NB4 (cell line): ENCODE measurements at places on chromosomes 7 and 10.

GRCh38 chr10:79209831-79210230 lies 137.4 kb upstream of the PPIF start:
- DNase-seq, result no peak

GRCh38 chr7:129356176-129356575 lies 78.1 kb upstream of the STRIP2 start:
- DNase-seq, result no peak

DNA sequence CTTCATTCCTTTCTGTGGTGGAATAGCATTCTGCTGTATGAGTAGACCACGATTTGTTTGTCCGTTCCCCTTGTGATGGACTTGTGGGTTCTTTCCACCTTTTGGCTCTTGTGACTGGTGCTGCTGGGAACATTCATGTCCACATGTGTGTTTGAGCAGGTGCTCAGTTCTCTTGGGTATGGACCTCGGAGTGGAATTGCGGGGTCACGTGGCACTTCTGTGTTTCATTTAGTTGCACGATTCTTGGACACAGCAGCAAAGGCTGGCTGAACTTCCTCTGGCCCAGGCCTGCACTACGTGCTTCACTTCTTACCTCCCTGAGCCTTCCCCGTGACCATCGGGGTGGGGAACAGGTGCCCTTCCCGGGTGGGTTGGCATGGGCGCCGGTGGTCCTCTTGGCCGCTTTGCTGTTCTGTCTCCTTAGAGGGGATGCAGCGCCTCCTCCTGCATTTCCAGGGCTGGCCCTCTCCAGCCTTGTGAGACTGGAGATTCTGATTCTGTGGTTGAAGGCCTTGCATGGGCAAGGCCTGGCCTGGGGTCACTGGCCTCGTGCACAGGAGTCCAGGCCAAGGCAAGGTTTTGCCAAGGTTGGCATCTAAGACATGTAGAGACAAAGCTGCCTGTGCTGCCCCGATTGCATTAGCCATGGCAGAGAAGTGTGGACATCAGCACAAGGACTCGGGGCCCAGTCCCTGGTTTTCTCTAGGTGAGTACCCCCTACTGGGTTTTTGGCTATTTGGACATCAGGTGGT lies 25.1 kb downstream of the DOCK1 start:
- no peak for DNase-seq

DNA sequence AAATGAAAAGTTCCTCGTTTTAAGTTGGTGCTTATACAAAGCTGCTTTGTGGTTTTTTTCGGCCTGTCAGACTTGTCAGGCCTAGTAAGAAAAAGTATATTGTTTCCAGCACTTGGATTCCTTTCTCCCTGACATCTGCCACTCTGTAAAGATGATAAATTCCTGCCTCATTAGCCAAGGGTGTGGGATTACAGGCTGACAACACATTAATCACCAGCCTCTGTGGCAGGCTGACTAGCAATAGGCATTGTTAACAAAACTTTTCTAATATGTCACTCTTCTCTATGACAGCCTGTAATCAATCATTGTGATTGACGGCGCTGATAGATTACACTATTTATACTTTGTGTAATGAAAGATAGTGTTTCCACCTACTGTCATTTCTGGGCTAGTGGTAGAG lies 682.5 kb downstream of the LRMDA start:
- DNase-seq, result no peak

DNA sequence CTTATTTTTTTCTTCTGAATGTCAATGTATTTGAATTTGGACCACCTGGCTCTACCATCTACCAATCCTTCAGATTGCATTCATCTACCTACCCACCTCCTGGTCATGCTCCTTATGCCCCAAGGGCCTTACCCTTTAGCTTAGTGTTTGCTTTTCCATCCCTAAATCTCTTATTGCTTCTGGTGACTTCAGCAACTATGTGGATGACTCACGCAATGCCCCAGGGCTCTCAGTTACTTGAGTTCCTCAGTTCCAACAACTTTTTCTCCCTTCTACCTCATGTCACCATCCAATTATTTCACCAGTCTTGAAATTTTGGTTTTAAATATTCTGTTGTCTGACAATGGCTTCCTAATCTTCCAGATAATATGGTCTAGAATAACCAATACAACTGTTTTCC lies 118.9 kb downstream of the CFAP58 start:
- DNase-seq, result no peak

DNA sequence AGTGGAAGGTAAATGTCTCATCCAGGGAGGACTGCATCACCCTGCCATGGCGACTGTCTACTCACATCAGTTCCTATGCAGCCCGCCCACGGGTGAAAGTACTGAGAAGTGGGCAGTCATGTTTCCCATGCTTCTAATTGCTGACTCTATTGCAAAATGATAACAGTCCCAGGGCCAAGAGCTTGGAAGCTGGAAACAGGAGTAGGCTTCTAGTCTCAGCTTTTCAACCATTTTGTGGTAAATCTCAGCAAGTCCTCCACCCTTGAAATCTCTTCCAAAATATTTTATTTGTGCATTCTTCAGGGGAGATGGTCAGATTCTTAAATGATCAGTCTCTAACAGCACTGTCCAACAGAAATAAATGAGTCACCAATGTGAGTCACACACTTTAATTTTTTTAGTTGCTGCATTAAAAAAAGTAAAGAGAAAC lies 48.1 kb upstream of the TARP start:
- DNase-seq, result peak; percentile 68

GRCh38 chr7:131222171-131222570 lies 105.5 kb upstream of the MKLN1 start:
- DNase-seq, result no peak

- no peak for DNase-seq
Measured at GRCh38 chr7:33671531-33672262, 233.6 kb upstream of the BMPER start.

- no peak for DNase-seq
Measured at GRCh38 chr7:53604201-53604600, 568.8 kb downstream of the POM121L12 start.

GRCh38 chr10:70671619-70672164 lies 614 bp upstream of the ADAMTS14 start:
- no peak for DNase-seq

- peak; percentile 97 for DNase-seq
Measured at GRCh38 chr7:102306916-102307677, 20.4 kb downstream of the SH2B2 start.

DNA sequence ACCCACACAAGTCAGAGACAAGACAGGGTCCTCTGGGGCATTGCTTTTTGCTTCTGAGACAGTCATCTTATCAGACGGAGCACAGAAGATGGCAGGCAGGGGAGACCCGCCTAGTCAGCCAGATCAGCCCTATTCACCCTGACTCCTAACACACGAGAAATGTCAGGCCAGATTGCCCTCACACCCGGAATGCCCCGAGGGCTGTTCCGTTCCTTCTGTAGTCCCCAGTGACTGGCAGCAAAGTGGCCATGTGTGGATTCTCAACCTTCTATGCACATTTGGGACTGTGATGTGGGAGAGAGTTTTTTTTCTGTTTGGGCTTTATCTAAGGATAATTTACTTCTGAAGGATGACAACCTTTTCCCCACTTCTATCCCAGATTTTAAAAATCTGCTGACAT lies 35.5 kb upstream of the TBX20 start:
- DNase-seq, result no peak

DNA sequence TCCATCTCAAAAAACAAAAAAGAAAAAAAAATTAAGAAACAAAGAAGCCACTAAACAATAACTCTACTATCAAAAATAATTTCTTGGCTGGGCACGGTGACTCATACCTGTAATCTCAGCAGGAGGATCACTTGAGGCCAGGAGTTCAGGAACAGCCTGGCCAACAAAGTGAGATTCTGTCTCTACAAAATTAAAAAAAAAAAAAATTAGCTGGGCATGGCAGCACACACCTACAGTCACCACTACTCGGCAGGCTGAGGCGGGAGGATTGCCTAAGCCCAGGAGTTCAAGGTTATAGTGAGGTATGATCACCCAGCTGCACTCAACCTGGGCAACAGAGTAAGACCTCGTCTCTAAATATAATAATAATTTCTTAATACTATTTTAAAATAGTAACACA lies 69.0 kb downstream of the PARD3 start:
- no peak for DNase-seq

GRCh38 chr10:73494877-73495225 lies 973 bp downstream of the PPP3CB start:
- no peak for DNase-seq

DNA sequence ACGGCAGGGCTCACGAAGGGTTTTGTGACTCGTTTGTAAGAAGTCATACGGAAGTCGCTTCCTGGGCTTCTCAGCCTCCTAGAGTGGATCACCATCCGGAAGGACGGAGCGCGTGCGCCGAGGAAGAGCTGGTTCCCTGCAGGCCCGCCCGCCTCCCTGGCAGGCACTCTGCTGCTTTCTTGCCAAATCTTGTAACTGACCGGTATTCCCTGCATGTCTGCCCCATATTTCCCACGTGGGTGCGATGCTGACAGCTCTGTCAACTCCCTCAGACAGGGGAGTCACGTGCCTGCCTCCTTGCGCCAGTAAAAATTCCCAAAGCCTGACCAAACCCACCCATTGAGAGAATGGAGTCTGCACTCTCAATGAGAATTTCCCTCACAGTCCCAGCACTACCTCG lies 12.7 kb downstream of the SHH start:
- DNase-seq, result no peak

- DNase-seq, result no peak
Measured at GRCh38 chr10:25177754-25178135, 2.9 kb downstream of the GPR158 start.

DNA sequence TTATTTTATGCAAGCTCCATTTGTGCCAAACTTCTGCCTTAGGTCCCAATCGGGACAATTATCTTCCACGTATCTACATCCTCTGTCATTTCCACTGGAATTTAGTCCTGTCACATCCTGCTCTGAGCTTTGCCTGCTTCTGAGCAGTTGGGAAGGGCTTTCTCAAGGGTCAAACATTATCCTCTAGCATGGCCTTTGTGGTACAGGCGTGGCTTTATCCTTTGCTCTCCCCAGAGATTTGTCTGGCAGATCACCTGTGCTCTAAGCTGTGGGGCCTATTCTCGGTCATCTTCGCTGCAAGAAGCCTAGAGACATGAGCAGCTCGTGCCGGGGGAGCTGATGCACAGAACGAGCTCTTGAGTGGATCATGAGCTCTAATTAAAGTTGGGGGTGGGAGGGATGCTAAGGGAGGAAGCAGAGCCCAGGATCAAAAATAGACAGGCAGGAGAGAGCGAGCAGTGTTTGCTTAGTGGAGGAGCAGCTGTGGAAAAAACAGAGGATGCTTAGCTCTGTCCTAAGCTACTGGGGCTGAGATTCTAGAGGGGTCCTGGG lies 19.8 kb upstream of the TMEM273 start:
- no peak for DNase-seq

DNA sequence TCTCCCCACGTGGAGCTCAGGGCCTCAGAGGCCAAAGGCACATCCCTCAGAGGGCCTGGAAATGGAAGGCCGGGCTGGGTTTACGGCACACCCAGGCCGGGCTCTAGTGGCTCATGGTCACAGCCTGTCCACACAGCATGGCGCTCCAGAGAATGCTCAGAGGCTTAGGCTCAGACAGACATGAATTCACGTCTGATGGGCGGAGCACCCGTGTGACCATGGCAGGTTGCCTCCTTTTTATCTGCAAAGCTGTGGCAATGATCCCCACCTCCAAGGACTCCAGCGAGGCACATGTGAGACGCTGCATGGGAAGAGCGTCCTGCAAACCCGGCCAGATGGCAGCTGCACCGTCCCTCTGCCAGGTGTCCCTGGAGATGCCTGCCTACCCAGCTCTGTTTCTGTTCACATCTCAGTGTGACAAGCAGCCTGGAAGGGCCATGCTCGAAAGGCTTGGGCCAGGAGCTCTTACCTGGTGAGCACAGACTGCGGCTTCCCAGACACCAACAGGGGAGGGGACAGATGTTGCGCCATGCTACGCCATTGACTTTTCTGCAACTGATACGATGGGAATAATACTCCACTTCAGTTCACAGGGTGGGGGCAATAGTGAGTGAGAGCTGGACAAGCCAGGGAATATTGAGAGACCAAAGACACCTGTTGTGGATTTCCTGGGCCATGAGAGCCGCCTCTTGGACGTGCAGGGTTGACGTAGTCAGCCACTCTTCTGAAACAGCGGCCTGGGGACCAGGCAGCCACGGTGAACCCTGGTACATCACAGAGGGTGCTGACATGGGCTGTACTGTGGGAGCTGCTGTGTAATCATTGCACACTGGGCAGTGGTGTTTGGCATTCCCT lies 34.4 kb upstream of the FAM20C start:
- DNase-seq, result no peak

GRCh38 chr7:115477193-115477651 lies 553.3 kb downstream of the TFEC start:
- DNase-seq, result no peak

DNA sequence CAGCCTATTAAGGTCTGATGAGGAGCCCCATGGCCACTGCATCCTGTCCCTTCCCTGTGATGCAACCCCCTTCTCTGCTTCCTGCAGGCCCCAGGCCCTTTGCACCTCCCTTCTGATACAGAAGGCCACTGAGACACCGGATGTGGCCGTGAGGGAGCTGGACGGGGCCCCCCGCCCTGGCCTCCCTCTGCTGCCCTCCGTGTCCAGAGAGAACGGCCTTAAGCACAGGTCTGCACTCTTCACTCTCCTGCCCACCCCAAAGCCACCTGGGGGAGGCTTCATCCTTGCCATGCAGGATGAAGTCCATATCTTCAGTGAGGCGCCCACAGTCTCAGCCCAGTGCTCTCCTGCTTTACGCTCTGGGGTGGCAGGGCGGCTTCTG lies 86.9 kb upstream of the GNA12 start:
- DNase-seq, result no peak

DNA sequence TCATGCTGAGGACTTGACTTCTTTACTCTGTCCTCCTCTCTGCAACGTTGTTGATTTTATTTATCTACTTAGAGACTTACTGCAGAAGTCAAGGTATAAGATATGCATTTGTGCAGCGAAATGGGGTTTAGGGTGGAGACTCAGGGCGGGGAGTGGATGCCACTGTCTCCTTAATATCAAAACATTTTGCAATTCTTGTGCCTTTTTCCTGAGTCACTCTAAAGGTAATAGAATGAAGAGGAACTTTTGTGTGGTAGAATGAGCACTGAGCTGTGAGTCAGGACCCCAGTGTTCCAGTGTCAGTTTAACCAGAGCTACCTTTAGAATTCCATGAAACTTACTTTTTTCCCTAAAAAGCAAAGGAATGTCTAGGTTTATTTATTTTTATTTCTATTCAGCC lies 78.2 kb downstream of the VTI1A start:
- DNase-seq, result no peak

DNA sequence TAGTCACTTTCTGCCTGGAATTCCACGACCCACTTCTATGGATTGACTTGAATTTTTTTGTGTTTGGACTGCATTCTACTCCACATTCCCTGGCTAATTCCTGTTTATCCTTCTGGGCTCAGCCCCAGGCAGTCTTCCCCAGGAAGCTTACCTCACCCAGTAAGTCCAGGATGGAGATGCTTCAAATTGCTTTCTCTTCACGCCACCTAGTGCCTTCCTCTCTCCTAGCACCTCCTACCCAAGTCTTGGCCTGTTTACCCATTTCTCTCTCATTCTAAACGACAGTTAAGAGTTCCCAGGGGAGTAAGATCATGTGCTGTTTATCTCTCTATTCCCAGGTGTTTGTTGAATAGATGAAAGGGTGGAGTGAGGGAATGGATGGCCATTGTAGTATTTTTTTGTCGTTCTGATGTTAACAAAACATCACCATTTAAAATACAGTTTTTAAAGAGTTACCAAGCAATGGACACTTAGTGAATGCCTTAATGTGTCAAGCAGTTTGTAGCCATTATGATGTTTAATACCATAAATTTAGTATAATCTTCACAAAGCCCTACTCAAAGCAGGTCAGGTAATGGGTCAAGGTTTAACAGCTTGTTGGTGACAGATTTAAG lies 45.5 kb upstream of the TARP start:
- DNase-seq, result peak; percentile 93
